ENCODE measurements at places on chromosomes 7 and 10.

GRCh38 chr7:81110673-81111072 is 191.8 kb upstream of the SEMA3C start:
- DNase-seq: no peak

DNA sequence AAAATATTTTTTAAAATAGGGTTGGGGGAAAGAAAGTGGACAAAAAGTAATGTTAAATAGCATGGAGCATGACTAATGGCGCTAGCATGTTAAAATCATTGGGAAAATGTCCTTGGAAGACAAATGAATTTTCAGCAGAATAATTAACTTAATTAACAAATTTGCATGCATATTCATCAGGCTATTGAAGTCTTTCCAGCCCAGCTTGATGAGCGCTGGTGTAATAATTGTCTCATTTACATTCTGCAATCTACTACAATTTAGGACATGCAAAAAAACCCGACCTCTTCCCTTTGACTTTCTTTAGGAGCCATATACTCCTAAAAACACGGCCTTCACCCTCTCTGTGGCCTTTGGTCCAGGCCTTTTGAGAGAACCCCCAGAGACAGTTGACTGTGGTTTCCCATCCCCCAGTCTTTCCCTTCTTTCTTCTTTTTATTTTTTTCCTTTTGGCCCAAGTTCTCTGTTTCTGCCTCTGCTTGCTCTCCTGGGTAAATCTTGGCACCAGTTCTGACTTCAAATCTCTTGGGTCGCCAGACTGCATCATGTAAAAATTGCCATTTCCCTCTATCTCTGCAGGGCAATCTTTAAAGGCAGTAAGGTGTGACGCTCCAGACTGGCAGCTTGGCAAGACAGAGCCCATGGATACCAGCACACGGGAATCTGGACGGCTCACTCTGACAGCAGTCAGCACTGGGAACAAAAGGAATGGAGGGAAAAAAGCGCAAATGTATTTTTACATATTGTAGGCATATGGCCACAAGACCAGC is 105.5 kb downstream of the NEUROD6 start:
- DNase-seq: no peak

DNA sequence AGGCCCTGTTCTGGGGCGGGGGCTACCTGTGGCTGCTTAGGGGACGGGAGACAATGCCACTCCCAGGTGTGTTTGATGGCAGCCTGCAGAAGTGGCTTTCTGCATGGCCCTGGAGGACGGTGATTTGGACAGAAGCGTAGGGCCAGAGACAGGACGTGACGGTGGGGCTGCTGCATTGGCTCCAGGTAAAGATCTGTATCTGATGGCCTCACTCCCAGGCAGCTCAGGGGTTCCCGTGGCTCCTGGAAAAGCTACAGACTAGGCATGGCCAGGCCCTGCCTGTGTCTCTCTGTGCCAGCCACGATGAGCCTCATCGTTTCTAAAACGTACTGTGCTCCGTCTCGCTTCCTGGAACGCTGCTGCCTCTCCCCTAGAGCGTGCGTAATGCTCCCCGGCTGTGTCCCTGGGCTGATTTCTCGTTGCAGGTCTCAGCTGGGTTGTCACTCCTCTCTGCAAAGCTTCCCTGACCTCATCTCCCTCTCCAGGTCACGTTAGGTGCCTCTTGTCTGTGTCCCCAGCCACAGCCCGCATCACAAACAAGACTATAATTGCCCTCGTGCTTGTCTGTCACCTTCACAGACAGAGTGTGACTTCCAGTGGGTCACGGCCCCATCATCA is 12.6 kb downstream of the GTF2IRD1 start:
- DNase-seq: no peak

GRCh38 chr7:157058701-157059100 is 48.2 kb upstream of the MNX1 start:
- no peak for DNase-seq

DNA sequence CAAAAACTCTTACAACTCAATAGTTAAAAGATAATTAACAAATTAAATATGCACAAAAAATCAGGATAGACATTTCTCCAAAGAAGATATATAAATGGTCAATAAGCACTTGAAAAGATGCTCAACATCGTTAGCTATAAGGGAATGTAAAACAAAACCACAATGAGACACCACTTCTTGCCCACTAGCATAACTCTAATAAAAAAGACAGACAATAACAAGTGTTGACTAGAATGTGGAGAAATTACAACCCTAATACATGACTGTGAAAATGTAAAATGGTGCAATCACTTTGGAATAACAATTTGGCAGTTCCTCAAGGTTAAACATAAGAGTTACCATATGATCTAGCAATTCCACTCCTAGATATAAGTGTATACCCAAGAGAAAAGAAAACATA is 74.3 kb upstream of the PCGF5 start:
- no peak for DNase-seq

GRCh38 chr7:107879400-107880035 is 11.5 kb upstream of the DLD start:
- DNase-seq: no peak

DNA sequence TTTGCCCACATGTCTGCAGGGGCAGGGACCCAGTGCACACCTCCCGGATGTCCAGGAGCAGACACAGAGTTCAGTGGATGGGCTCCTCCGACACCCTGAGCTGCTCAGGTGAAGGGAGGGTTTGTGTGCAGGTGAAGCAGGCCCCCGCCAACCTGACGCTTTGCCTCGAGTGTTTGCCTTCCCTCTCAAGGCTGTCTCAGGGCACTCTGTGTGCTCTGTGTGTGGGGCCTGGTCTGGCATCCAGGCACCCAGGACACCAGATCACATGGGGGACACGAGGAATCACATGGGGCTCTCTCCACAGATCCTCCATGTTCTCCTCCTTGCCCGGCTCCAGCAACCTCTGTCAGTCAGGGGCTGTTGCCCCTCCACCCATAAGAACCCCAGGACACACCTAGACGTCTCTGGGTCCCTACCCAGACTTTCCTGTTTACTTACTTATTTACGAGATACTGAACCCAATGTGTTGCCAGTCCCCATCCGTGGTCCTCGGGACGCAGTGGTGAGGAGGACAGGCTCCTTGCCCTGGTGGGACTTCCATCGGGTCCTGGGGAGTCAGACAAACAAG is 99.5 kb downstream of the HTR5A start:
- no peak for DNase-seq

- DNase-seq: no peak
These were observed 113.7 kb upstream of the PDLIM1 start for GRCh38 chr10:95404462-95404858.

DNA sequence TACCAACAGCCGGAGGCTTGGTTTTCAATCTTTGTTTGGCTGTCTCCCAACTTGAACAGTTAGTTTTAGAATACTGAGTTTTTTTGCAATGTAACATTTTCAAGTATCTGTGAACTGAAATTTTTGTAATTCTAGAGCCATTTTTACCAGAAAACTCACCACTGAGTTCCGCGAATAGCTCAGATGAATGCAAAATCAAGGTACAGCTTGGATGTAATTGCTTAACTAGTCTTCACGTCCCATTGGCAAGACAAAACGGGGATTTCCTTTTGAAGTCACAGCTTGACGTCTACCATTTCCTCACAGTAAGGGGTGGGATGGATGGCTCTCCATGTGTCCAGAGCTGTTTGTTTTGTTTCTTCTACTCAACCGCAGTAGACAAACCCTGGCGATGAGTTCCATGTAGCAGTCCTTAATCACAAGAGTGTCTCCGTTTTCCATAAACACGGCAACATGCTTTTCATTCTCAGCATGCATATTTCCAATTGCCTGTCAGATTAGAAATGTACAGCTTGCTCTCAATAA is 55.8 kb upstream of the FGFR2 start:
- no peak for DNase-seq

- no peak for DNase-seq
These were observed 35.4 kb upstream of the TM9SF3 start for GRCh38 chr10:96622013-96622787.

GRCh38 chr7:118863966-118864365 is 639.5 kb downstream of the ANKRD7 start:
- DNase-seq: no peak

- no peak for DNase-seq
These were observed 47.9 kb upstream of the STK17A start for GRCh38 chr7:43535031-43535451.

DNA sequence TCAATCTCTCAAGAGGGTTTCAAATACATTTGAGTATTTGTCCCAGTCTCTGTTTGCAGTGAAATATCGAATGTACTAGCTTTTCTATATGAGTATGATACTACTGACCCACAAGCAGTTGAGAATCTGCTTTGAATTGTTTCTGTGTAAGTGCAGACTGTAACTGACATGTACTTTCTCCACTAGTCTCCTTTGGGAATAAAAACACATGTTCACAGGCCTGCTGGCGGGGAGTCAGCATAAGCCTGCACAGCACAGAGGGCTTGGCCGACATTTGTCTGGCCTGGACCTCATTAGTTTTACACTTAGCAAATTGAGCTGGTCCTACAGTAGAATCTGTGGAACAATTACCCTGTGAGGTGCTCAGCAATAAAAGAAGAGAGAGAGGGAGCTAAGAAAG is 72.6 kb downstream of the ITGB8 start:
- DNase-seq: no peak

GRCh38 chr7:24717694-24718320 is 39.5 kb downstream of the GSDME start:
- DNase-seq: no peak

- DNase-seq: no peak
These were observed 117.3 kb downstream of the TRRAP start for GRCh38 chr7:98995523-98996149.

DNA sequence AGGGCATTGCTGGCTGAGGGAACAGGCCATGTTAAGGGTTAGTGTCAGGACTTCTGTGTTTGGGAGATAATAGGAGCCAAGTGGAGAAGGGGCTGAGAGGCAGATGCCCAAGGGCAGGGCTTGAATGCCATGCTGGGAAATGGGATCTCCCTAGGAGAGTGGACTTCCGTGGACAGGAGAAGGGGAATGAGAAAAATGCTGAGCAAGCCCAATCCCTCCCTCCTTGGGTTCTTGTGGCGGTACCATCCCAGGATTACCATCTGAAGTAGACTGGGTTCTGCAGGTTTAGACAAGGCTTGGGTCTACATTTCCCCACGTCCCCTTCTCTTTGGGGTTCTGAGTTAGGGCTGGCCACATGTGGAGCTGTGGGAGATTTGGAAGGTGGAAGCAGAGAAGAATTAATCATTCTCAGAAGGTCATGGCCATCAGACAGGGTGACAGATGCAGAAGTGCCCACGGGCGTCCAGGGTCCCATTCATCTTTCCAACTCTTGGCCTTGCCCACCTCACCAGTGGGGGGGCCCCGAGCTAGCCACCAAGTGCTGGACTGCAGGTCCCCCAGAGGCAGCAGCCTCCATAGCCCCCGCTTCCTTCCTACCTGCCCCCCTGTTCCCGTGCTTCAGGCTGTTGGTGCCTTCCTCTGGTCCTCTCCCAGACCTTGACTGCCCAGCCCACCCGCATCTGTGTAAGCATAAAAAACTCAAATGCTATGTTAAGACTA is 354.8 kb downstream of the RPS24 start:
- DNase-seq: no peak

- no peak for DNase-seq
These were observed 202.3 kb upstream of the LRRN3 start for GRCh38 chr7:110888641-110889040.

DNA sequence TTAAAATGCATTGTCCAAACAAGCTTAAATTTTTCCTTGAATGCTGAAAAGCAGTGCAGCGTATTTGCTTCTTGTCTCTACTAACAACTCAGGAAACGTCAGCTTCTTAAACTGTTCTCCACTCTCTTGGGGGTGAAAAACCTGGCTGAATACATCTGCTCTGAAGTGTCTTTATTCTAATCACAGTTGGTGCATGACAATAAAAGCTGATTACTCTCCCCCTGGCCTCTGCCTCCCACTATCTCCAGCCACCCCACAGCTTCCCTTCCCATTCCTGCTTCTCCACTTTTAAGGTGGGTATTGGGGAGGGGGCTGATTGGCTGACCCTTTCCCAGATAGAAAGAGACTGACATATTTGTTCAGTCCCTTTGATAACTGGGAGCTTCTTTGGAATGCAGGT is 456.0 kb downstream of the SORCS1 start:
- no peak for DNase-seq

DNA sequence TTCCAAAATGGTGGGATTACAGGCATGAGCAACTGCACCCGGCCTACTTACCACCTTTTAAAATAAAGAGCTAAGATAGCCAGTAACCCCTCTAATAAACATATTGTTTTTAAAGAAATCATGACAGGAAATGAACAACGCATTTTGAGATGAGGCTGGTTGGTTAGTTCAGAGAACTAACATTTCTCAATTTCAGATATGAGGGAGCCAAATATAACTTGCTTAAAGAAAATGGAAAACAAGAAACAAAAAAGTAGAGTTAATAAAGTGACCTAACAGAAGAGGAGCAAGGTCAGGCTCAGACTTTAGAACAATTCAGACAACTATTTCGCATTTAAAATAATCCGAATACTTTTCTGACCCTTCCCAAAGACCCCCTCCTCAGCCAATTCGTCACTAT is 254.9 kb upstream of the PHF14 start:
- DNase-seq: no peak

DNA sequence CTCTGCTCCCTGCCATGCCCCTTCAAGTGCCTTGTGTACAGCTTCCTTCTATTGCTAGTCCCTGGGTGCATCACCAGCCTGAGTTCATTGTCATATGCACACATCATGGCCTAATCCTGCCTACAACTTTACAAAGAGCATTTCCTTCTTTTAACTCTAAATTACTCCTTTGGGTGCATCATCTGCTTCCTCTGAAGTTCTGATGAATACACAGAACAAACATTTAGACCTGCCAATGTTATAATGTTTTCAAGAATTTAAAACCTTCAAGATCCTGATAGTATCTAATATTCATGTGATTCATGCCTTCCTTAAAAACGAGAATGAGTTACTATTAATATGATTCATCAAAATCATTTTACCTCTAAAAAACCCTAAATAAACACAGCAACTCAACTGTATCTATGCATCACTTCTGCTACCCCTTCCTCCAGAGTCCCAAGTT is 357.1 kb downstream of the MAGI2 start:
- no peak for DNase-seq

DNA sequence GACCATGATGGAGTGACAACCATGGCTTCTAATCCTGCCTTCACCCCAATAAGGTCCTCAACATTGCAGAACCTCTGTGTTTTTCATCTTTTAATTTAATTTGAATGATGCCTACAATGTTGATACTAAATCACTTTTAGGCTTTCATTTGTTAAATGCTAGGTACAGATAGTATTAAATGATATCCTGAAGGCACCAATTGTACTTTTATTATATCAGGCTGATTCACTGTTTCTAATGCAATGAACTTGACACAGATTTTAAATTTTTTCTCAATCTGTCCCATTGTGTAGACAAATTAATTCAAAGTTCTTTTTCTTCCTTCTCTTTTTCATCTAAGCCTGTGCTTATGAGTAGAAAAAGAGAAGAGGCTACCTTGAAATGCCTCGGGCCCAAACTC is 5.2 kb downstream of the EPDR1 start:
- no peak for DNase-seq

- DNase-seq: no peak
These were observed at the start of gene TSPAN15 for GRCh38 chr10:69451209-69451783. Gene TSPAN15 (plus strand): TSS chr10:69451465. CDS start chr10:69451595, 130 bp downstream.

GRCh38 chr10:65350611-65351010 is 1575.2 kb upstream of the LRRTM3 start:
- DNase-seq: no peak

Measured in AG04450 (cell line).